NCI-H1417 treated with DMSO at 0.1 percent for 48 hours (cell line): ENCODE measurements at places on chromosomes 4 and X.
A peak's percentile ranks its signal among the peaks of the same experiment; 100 is the strongest.

DNA sequence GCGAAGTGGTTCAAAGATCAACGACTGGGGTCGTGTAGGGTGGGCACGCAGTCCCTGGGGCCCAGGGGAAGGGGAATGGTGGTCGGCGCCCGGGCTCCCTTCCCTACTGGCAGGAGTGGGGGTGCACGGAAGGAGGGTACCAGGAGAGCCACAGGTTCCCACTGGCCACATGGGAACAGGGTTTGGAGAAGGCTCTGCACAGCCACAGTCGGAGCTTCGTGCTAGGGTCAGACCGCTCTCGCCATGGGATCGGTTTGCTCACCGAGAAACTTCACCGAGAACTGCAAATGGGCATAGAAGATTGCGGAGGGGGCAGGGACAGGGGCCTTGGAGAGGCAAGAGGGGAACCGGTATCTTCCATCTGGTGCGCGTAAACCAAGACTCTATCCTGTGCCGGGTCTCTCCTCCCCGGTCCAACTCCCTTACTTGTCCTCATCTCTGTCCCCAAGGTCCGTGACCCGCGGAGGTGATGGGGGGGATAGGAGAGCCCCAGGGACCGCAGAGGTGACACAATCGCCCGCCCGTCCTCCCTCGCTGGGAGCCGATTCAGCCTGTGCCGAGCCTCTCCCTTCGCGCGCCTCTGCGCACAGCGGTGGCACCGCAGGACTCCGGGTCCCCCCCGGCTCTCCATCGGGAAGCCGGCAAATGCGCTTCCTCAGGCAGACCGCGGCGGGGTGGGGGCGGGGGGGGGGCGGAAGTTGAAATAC lies 1.0 kb downstream of the SCD5 start:
- no peak for DNase-seq

DNA sequence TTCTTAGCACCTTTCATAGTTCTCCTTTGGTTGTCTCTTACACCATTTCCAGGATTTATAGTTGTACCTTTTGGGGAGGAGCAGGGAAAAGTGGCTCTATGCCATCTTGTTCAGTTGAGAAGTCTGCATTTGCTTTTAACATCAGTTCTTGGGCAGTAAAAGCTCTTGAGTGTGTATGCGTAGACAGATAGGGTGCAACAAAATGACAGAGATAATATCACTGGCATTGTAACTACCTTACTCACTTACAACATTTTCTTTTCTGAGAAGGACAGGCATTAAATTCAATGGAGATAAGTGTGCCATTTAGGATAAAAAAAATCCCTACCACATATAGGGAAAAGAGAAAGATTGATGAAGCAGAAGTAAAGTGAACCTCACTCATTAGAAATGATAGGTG lies 38.9 kb downstream of the ADGRG4 start:
- DNase-seq: no peak

DNA sequence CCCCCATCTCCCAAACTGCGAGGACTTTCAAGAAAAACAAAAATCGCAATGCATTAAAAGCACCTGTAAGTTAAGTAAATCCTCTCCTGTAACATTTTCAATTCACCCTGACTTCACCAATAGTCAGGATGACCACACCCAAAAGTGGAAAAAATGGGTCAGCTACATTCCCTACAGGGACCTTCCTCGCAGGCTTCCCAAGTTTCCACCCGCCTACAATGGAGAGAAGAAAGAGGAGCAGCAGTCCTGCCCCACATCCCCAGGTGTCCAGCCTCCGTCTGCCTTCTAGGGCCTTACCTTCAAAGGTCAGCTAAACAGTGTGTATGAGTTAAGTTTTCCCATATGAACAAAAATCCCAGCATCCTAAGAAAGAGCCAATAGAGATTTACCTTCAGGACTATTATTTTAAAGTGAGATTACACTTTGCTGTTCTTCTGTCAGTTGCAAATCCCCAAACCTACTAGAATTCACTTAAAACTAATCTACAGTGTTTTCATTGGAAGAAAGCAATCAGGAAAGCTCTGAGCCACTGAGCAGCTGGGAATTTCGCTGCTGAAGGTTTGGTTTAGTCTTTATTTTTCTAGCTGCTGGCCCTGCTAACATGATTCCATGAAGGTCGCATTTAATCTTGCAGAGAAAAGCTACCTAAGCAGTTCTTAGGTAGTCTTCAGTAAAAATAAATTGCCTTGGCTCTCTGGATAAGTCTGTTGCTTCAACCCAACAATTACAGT lies 12.5 kb downstream of the IRF2 start:
- no peak for DNase-seq

DNA sequence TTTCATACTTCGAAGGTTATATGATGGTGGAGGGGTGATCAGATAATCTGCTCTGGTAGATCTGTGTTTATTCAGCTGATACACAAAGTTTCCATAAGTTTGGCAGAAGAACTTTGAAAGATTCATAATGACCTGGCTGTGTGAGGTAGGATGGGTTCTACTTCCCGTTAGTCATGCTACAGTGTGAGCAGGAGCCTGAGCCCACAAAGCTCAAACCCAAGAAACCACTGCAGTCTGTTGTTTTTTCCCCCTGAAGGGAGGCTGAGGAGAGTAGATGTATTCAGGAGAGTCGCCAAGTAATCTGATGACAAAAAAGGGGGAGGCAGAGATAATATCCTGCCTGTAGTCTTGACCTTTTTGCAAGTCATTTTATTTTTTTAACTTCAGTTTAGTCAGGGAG lies 52.8 kb upstream of the PPP3CA start:
- no peak for DNase-seq

GRCh38 chr4:112284662-112285411 lies 867 bp downstream of the TIFA start:
- DNase-seq: no peak

GRCh38 chrX:21394792-21395191 lies 20.6 kb downstream of the CNKSR2 start:
- no peak for DNase-seq

GRCh38 chr4:175953960-175954521 lies 111.6 kb upstream of the WDR17 start:
- no peak for DNase-seq

DNA sequence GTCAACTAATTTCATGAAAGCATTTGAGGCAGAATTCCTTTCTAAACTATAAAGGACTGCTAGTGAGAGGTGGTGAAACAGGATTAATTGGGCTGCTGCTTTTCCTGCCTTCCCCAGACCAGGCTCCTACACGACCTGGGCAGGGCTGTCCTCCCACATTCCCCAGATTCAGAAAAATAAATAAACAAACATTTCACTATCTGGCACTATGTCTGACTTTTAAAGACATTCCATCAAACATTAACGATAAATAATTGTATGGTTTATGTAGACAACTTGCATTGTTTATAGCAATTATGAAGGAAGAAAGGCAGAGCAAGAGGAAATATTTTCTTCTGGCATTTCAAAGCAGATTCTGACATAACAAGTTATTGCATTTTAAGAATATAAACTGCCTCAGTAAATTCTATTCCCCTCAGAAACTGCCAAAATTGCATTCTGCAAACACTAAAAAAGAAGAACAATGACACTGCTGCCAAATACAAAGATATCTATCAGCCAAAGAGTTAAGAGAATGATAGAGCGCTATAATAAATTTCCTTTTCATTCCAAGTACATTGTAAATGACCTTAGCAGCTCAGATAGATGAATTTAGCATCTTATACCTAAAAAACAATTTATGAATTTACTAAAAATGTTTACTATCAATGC lies 214.7 kb upstream of the INTU start:
- no peak for DNase-seq

DNA sequence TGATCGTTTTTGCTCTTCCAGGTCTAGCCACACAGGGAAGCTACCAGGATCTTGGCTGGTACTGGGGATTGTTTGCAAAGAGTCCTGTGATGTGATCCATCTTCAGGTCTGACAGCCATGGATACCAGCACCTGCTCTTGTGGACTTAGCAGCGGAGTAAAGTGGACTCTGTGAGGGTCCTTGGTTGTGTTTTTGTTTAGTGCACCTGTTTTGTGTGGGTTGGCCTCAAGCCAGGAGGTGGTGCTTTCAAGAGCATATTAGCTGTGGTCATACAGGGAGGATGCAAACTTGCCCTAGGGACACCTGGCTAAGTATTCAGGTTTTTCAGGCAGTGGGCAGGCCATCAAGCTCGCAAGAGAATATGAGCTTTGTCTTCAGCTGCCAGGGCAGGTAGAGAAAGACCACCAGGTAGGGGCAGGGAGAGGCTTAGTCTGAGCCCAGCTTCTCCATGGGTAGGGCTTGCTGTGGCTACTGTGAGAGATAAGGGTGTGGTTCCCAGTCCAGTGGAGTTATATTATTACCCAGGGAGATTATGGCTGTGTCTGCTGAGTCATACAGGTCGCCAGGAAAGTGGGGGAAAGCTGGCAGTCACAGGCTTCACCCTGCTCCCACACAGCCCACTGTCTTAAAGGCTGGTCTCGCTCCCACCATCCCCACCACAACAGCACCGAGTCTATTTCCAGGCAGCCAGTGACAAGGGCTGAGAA lies 293.7 kb downstream of the PCDH18 start:
- peak; percentile 35 for DNase-seq

GRCh38 chr4:70715097-70715496 lies 6.7 kb upstream of the RUFY3 start:
- DNase-seq: no peak

- no peak for DNase-seq
Measured at GRCh38 chr4:20252656-20253282, 1.1 kb downstream of the SLIT2 start.

DNA sequence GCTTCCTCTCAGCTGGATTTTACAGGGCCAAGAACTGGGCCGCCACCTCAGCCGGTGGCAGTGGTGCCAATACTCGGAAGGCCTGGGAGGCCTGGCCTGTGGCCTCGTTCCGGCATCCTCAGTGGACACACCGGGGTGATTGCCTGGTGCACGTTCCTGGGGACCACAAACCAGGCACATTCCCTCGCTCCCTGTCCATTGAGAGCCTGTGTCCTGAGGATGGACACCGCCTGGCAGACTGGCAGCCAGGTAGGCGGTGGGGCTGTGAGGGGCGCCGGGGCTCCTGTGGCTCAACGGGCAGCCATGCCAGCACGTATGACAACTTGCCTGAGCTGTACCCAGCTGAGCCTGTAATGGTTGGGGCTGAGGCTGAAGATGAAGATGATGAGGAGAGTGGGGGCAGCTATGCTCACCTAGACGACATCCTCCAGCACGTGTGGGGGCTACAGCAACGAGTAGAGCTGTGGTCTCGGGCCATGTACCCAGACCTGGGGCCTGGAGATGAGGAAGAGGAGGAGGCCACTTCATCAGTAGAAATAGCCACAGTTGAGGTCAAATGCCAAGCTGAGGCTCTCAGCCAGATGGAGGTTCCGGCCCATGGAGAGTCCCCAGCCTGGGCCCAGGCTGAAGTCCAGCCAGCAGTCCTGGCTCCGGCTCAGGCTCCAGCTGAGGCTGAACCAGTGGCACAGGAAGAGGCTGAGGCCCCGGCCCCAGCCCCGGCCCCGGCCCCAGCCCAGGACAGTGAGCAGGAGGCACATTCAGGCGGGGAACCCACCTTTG lies 70.4 kb downstream of the STARD8 start:
- DNase-seq: no peak

DNA sequence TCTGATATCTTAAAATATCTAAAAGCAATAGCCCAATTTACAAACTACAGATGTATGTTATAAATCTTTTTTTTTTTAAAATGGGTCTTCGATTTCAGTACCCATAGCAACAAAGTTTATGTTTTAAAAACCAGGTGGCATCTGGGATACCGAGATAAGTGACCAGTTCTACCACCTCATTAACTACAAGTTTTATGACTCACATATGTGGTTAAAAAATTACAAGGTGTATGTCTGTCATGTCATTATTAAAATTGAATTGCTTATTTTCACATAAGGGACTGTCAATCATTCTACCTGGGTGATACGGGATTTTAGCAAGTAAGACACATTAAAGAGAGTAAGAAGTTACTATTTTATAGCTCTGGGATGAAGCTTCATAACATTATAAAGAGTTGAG lies 192.0 kb upstream of the ETNPPL start:
- DNase-seq: no peak
